T-cell (primary cell): ENCODE measurements at places on chromosomes 13 and 19.

DNA sequence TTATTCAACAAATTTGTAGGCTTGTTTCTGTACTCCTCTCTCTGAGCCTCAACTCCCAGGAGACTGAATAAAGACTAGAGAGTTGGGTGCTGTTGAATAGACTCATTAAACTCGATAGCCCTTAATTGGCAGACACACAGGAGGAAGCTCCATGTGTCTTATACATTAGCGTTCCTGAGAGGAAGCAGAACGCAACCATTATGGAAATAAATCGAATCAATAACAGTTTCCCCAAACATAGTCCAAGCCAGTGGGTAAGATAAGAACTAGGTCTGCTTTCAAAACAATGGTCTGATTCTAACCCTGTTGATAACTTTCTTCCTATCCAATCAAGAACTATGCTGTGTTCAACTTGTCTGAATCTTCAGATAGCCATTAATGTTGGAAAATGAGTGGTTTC, 118.1 kb upstream of the FNDC3A start:
- no peak for DNase-seq

DNA sequence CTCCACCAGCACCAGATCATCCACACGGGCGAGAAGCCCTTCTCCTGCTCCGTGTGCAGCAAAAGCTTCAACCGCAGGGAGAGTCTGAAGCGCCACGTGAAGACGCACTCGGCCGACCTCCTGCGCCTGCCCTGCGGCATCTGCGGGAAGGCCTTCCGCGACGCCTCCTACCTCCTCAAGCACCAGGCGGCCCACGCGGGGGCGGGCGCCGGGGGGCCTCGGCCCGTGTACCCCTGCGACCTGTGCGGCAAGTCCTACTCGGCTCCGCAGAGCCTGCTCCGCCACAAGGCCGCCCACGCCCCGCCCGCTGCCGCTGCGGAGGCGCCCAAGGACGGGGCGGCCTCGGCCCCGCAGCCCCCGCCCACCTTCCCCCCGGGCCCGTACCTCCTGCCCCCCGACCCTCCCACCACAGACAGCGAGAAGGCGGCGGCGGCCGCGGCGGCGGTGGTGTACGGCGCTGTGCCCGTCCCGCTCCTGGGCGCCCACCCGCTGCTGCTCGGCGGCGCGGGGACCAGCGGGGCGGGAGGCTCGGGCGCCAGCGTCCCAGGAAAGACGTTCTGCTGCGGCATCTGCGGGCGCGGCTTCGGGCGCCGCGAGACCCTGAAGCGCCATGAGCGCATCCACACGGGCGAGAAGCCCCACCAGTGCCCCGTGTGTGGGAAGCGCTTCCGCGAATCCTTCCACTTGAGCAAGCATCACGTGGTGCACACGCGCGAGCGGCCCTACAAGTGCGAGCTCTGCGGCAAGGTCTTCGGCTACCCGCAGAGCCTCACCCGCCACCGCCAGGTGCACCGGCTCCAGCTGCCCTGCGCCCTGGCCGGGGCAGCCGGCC, 9.4 kb downstream of the ZNF784 start:
- DNase-seq: no peak

DNA sequence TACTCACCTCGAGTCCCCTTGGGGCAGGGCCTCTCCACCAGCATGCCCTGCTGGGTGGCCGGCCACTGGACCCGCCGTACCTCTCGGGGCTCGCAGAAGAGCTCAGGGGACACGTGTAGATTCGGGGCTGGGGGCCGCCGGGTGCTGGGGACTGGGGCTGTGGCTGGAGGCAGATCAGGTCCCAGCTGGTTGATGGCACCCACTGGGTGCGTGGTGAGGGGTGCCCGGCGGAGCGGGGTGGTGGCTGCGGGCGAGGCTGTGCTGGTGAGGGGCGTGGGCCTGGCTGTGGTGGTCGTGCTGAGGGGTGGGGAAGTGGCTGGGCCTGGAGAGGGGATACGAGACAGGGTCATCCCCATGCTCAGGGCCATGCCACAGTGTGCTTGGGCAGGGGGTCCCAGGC, 24.9 kb upstream of the ASF1B start:
- DNase-seq: no peak

DNA sequence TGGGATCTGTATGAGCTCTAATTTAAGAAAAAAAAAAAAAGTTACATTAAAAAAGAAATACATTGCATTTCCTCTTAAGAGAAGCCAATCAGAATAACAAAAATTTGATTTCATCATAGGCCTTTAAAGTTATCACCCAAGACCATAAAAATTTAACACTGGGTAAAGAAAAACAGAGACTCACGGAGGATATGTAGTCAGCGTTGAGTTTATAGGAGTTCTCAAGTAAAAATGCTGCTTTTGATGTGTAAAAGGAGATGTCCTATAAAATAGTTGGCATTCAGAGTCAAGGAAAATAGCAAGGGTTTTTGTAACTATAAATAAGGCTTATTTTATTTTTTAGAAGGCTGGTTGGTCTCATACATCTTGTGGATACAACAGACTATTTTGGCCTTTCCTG, 191.1 kb downstream of the EFNB2 start:
- DNase-seq: no peak

- no peak for DNase-seq
Observed at GRCh38 chr19:37966662-37967231, 59.7 kb downstream of the SIPA1L3 start.

- no peak for DNase-seq
Observed at GRCh38 chr13:67619995-67620380, 389.9 kb upstream of the PCDH9 start.

GRCh38 chr19:35342430-35342829, 5.3 kb upstream of the FFAR1 start:
- no peak for DNase-seq

- DNase-seq: no peak
Observed at GRCh38 chr19:44883922-44884321, 7.1 kb upstream of the TOMM40 start.

- DNase-seq: no peak
Observed at GRCh38 chr19:47991191-47991808, 670 bp downstream of the BSPH1 start.

DNA sequence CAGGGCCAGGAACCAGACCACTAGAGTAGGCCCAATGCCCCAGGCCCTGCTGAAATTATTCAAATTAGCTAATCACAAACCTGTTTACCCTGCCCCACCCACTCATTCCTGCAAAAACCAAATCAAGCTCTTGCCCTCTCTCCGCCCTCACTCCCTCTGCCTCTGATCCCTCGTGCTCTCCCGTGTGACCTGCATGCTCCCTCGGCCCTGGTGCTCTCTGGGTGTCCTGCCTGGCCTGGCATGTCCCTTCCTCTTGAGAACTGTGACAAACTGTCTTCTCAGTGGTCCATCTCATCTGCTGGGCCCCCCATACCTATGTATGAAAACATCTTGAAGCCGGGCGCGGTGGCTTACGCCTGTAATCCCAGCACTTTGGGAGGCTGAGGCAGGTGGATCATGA, 12.2 kb upstream of the TTYH1 start:
- DNase-seq: no peak

DNA sequence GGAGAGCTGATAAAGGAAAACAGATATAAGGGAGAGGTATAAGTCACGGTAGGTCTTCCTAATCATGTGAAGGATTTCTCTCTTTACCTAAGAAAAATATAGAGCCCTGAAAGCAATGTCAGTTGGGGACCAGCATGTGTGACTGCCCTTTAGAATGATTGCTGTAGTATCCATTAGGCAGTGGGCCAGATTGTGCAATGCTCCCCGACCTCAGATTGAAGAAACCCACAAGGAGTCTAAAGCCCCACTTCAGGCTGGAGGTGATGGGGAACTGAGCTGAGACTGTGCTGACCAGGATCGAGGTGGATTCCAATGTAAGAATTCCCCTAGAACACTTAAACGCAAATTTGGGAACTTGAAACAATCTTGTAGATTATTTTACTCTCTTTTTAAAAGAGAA, 614.4 kb downstream of the LIG4 start:
- no peak for DNase-seq

GRCh38 chr19:17125728-17126677, 50.4 kb downstream of the MYO9B start:
- DNase-seq: peak; percentile 85

GRCh38 chr13:30463787-30464495, 1.8 kb downstream of the HMGB1 start:
- peak; percentile 57 for DNase-seq

GRCh38 chr13:114313061-114313860, 1.0 kb upstream of the CHAMP1 start:
- DNase-seq: no peak
